ENCODE measurements at places on chromosomes 1 and 21. TPM values are rescaled to one million over a fixed set of nuclear protein-coding genes. Genes with fewer than 3 reads are reported as not detected.

Gene SPATA17
- total RNA-seq, result 0.89 TPM

Gene NSUN4
- total RNA-seq, result 15.8 TPM

Gene ANXA9
- total RNA-seq, result 1.3 TPM

Gene ELF3
- total RNA-seq, result 79.7 TPM

Gene LRRC3
- 2.9 TPM for total RNA-seq

Gene TCP10L
- under 0.01 TPM for total RNA-seq

All from mesangial cell (primary cell).